ENCODE measurements at places on chromosomes 4 and X.

DNA sequence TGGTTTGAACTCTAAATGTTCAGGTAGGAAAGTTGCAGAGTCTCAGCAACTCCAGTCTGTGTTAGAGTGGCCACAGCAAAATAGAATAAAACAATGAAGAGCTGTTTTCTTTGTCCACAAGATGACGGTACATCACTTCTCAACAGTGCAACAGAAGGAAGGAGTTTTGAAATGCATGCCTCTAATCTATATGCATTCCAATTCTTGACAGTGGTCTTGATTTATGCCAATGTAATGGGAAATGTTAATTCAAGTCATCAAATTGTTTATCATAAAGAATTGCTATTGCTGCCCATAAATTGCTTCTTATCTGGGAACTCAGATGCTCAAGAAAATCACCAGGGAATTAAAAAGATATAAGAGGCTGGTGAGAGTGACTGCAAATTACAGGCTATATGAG, 195.5 kb upstream of the PRPS2 start:
- DNase-seq: no peak

DNA sequence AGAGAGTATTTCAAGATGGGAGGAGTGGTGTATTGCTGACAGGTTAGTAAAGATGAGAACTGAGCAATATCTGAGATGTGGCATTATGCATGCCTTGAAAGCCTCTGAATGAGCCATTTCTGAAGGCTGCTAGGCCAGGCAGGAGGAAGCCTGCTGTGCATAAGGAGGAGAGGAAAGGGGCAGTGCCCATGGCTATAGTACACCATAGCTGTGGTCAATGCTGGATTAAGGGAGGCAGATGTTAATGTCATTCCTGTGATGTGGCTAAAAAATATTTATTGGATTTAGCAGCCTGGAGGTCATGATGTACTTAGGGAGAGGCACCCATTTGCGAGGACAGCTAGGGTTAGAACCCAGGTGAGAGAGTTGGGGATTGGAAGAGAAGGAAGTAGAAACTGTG, 130.0 kb upstream of the LNX1 start:
- DNase-seq: no peak

DNA sequence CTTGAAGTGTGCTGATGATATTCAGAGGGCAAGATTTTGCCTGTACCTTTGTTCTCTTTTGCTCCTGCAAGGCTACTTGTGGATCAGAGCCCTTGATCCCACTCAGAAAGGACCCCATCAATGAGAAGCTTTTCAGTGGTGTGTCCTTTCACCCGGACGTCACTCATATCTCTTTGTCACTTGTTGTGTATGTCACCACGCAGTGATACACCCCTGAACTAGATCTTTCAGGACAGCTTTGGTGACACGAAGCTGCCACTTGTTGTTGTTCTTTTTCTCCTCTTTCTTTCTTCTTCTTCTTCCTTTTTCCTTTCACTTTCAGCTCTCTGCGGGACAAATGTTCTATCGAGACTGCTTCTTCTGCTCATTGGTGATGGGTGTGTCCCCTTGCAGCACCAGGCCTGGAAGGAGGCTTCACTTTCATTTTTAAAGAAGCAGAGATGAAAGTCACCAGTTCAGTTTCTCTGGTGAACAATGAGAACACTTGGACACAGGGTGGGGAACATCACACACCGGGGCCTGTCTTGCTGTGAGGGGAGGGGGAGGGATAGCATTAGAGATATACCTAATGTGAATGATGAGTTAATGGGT, 83.6 kb downstream of the NBDY start:
- DNase-seq: no peak

DNA sequence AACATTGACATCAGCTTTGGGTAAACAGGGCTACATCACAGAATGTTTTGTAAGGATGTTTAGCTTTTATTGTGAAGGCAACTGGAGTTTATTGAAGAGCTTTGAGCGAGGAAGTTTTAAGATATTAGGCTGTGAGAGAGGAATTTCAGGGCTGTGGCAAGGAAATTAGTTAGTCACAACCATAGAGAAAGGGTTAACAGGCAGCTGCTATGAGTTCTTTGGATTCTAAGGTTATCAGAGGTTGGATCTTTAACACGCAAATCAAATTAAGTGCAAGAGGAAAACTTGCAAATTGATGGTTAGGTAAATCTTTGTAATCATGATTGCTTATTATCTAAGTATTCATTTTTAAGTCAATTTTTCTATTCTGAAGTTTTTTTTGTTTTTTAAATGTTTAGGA, 156.0 kb downstream of the UGT8 start:
- DNase-seq: no peak

DNA sequence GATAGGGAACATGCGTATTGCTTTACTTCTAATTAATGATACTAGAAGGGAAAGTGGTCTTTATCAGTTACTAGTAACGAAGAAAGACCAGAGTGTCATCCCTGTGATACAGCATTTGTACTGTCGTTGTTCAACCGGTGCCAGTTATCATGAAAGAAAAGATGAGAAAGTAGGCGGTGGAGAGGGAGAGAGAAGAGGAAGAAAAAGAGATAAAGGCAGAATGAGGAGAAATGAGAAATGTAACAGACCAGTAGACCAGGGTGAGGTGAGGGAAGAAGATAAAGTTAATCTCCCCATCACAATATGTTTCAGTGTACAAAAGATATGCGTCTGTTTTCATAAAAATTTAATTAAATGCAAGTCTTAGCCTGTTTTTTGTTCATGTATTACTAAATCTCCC, 135.2 kb upstream of the HPGD start:
- no peak for DNase-seq

DNA sequence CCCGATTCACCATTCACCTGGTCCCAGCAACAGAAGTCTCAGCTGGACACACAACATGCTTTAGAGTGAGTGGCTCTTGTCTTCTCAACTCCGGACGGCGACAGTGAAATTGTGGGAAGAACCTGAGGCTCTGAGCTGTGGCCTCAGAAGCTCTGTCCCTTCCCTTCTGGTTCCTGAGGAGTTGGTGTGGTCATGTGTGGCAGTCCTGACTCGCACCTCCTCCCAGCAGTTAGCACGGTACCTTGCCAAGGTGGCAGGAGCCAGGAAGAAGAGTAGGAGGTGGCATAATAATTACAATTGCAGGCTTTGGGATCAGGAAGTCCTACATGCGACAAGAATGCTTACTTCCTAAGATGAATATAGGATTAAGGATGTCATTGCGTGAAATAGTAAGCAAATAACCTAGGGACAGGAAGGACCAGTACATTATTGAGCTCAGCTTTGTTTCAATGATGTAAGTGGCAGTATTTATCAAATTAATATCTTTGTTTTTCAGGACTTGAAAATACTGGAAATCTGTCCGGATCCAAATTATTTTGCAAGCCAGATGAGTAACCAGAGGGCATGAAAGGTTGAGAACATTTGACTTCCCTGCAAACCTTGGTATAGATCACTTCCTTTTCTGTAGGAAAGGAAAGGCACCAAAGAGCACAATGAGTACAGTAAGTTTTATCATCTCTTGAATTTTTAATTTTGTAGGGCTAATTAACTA, 21.1 kb downstream of the RNF4 start:
- no peak for DNase-seq

- no peak for DNase-seq
These were observed 398.2 kb upstream of the DIPK2B start for GRCh38 chrX:45598861-45599260.

GRCh38 chrX:155968791-155969190, 28.7 kb upstream of the IL9R start:
- no peak for DNase-seq

- no peak for DNase-seq
These were observed 9.0 kb upstream of the HNRNPD start for GRCh38 chr4:82382751-82383150.

- DNase-seq: no peak
These were observed 43.8 kb downstream of the WWC2 start for GRCh38 chr4:183142571-183143550.

GRCh38 chrX:107204068-107204605, 2.1 kb downstream of the NUP62CL start:
- DNase-seq: no peak

GRCh38 chr4:67558493-67558892, at the start of gene STAP1:
Gene STAP1, plus strand, starts transcription at chr4:67558727. Its CDS starts 83 bp downstream, at chr4:67558810.
- DNase-seq: no peak

- no peak for DNase-seq
These were observed 71.0 kb upstream of the LSM6 start for GRCh38 chr4:146104541-146104940.

GRCh38 chrX:42704454-42704853, 73.5 kb downstream of the PPP1R2C start:
- no peak for DNase-seq

DNA sequence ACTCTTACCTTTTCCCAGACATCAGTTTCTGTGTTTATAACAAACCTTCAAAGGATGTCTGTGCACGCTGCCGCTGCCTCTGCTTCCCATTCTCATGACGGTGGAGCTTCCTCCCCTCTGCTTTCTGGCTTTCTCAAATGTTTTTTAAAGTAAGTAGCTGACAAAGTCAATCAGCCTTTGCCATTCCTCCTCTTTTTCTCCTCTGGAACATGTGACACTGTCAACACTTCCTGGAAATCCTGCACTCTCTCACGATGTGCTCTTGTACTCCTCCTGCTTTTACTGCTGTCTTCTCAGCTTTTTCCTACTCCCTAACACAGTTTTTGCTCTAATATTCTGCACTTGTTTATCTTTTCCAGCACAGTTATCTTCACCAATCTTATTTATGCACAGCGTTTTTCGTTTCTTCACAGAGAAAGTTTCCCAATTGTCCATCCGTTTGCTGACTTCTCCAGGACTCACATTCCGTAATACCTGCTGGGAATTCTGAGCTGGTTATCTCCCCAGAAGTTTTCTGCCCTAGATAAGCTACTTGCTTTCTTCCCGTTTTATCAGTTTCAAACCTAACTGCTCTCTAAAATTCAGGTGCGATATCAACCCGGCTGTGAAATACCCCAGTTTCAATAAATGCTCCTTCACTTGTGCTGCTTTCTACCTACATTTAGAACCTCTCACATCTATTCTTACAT, 465.6 kb upstream of the AGA start:
- no peak for DNase-seq

Data from activated CD8-positive, alpha-beta memory T cell treated with anti-CD3 and anti-CD28 coated beads, Interleukin-2, amount 50 U/mL, for 48 hours (primary cell).